ENCODE measurements at places on chromosomes 2 and 18. TPM values are rescaled to one million over a fixed set of nuclear protein-coding genes. Genes with fewer than 3 reads are reported as not detected.

DNA sequence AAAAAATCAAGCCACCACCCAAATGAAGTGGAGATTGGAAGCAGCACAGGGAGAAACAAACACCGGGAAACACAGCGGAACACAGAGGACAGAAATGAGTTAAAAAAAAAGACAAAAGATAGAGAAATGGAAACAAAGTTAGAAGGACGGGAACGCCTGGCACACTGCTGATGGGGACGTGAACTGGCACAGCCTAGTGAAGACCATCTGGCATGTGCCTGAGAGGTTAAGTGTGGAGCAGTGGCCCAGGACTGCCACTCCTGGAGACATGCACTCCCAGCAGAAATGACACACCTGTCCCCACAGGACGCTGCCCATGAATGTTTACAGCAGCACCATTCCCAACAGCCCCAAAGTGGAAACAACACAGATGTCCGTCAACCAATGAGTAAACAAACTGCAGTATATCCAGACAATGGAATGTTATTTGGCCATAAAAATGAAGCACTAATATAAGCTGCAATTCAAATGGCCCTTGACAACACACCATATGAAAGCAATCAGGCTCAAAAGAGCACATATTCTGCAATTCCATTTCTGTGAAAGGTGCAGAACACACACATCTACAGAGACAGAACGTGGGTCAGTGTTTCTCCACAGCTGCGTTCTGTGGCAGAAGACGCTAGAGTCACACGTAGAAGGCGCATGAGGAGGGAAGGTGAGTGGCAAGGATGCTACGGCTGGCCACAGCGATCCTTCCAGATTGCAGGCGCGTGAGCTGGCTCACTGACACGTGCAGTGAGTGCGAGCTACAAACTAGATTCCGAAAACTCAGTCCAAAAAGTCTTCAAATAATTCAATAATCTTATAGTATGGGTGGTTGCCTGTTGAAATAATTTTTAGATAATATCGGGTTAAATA lies 24.6 kb downstream of the THAP4 start:
- DNase-seq: no peak

- DNase-seq: no peak
Observed at GRCh38 chr18:26745288-26746181, 120.0 kb downstream of the AQP4 start.

GRCh38 chr2:121532894-121533293 lies 2.2 kb downstream of the RNU4ATAC start:
- DNase-seq: peak; percentile 23

The CNGA3 gene
- not detected for total RNA-seq

DNA sequence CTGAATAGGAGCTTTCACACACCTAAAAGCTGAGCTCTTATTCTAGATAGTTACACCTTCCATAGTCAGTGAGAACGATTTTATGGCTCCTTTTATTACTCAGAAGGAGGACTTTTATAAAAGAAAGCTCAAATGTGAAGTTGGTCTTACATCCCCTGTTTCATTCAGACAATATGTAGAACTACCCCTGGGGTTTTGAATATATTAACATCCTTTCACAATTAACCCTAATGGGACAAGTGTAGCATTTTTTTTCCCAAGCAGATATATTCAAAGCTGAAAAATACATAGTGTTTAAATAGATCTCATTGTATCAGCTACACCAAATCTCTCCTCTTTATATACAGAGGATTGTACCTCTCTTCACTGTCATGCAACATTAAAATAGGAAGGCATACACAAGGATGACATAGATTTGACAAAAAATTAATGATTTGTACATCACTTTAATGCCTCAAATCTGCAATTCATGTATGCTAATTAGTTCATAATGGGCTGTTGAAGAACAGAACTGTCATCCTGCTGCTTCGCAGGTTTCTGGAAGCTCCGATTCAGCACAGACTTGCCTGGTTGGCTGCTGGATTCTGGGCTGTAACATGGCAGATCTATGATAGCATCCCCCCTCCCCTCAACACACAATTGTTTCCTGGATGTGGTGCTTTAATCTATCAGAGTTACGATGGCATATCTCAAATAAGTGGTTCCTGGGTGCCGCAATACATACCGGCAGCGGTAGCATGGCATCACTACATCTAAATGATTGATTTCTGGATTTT lies 129.7 kb upstream of the PARD3B start:
- no peak for DNase-seq

GRCh38 chr2:20525041-20526035 lies 78.5 kb downstream of the RHOB start:
- no peak for DNase-seq

DNA sequence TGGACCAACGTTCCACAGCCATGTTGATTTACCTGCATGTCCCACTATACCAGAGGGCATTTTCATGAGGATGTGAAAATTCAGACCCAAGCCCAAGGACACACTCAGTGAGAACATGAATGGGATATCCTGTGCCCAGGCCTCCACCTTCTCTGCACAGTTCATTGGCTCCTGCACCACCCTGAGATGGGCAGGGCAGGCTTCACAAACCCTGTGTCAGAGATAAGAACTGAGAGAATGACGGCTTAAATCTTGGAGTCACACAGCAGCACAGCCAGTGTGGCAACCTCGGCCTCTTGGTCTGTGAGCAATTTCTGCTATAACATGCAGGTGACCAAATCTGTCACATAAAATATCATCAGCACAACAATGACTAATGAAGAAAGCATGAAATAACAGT lies 71.9 kb downstream of the UXS1 start:
- DNase-seq: no peak

DNA sequence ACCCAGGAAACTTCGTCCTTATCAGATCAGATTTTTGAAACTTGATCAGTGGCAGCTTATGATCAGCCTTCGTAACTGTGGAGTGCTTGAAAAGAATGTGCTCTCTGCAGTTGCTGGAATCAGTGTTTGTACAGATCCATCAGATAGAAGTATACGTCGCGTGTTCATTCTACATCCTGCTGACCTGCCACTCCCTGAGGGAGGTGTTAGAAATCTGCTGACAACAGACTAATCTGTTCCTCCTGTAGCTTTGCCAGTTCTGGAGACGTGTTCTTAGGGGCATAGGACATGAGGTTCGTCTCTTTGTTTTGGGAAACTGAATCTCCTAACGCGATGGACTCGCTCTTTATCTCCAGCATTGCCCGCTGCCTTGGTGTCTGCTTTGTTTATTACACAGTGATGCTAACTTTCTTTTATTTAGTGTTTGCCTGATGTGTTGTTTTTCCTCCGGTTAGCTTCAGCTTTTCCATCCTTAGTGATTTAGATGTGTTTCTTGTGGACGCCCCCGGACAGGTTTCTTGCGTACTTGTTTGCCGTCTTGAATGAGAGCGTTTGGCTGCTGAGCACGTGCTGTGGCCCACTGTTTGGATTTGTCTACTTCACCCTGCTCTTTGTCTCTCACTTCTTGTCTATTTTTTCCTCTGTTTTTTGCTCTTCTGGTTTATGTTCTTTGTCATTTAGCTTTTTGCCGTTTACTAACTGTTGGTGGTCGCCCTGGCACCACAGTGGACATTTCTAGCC lies 17.4 kb upstream of the GAL3ST2 start:
- DNase-seq: no peak

The NYAP2 gene
- total RNA-seq: not detected

DNA sequence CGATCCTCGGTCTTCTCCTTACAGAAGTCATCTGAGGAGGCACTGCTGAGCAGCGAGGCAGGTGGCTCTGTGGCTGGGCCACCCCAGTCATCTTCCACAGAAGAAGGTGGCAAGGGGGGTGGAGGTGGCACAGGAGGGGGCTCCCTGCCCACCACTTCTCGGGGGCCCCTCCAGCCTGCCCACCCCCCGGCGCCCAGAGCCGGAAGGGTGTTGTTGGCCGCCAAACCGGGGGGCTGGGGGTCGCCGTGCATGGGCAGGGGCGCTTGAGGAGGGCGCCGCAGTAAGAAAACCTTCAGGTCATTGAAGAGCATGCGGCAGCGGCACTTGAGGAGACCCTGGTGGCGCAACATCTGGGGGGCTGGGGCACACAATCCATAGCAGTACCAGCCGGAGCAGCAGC lies 2.5 kb downstream of the MARCHF4 start:
- DNase-seq: no peak

DNA sequence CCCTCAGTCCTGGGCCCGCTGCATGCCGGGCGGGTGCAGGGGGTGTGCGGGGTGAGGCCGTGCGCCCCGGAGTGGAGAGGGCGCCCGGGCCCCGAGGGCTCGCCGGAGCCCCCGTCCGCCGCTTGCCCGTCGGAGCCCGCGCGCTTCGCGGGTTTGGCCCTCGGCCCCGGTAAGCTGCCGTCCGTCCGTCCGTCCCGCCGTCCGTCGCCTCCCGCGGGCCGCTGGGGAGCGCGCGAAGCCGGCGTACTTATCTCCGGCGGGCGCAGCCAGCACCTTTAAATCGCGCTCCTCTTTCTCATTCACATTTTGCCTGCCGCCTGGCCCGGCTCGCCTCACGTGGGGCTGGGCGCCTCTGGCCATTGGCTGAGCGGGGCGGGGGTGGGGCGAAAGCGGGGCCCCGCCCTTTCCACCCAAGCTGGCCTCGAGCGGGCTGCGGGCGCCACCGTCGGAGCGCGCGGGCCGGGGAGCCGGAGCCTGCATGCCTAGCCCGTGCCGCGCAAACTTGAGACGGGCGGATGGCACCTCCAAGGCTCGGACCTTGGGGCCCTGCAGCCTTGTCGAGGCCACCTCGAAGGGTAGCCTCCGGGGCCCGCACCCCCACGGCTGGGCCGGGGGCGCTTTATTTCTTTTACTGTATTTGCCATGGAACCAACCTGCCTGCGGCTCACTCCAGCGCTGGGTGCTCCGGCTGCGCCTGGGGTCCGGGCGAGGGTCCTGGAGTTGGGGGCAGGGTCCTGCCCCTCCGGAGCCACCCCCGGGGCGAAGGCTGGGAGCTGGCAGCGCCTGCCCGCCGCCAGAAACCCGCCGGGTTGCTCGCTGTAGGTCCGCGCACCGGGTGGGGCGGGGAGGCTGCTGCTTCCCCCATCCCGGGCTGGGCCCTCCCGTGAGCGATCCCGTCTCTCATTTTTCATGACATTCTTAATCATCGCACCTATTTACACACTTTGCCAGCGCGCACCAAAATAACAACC lies at the start of gene GBX2:
TSS of gene GBX2 (minus strand) at position 277 of the 971 bp plus-strand sequence. CDS start 415 bp downstream, outside the sequence.
- DNase-seq: peak; percentile 63

GRCh38 chr2:116467243-116467642 lies 1347.2 kb upstream of the DDX18 start:
- no peak for DNase-seq

The KCNS3 gene
- total RNA-seq: 35.0 TPM

GRCh38 chr18:50273203-50274043 lies 7.1 kb upstream of the CFAP53 start:
- no peak for DNase-seq

DNA sequence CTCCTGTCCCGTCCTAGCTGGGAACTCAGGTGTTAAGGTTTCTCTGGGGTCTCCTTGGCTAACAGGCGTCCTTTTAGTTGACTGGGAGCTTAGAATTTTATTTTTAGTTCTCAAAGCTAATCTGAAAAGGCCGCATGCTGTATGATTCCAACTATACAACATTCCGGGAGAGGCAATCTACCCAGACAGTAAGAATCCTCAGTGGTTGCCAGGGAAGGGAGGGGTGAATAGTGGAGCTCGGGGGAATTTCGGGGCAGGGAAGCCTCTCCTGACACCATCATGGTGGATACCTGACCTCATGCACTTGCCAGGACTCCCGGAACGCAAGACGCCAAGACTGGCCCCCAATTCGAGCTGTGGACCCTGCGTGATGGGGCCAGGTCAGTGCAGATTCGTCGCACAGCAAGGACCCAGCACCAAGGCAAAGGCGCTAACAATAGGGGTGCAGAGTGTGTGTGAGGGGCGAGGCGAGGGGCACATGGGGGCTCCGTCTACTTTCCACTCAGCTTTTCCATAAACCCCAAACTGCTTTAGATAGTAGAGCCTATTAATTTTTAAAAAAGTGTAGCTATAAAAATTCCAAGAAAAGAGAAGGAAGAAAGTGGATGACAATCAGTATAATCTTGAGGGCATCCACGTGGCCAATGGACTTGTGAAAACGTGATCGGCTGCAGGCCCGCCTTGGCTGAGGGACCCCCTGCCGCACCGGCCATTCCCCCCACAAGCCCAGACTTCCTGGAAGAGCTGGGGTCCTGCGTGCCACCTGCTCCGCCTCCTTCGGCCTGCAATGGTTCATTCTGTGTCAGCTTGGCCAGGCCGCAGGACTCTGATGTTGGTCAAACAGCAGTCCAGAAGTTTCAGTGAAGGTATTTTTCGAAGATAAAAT lies 17.3 kb downstream of the PDCD1 start:
- no peak for DNase-seq

DNA sequence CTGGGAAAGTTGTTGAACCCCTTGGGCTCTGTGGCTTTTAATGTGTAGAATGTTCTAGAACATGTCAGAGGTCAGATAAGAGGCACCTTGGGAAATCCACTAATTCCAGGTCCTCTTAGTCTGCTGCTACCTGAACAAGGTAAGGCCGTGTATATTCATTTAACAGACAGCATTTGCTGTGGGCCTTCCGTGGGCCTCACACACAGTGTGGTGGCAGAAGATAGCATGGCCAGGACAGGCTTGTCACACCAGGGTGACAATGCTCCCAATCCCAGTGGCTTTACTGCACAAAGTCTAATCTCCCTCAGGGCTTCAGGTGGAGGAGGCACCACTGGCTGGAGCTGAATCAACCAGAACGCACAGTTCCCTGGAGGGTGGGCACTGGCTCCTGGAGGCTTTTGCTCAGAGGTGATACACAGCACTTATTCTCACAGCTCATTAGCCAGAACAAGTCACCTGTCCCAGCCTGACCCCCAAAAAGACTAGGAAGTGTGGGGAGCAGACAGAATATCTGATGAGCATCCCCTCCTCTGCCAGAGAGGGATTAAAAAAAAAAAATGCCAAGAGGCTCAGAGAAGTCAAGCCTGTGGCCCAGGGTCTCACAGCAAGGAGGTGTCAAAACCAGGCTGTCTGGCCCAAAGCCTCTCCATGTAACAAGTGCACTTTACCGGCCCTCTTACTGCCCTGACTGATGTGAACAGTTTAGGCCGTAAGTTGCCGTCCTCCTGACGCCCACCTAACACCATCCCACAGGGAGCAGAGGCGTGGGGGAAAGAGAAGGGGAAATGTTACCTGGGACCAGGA lies 216.9 kb upstream of the RAB6C start:
- no peak for DNase-seq

- no peak for DNase-seq
Observed at GRCh38 chr2:24626131-24626530, 135.1 kb downstream of the NCOA1 start.

- no peak for DNase-seq
Observed at GRCh38 chr2:43039376-43040080, 186.9 kb downstream of the ZFP36L2 start.

DNA sequence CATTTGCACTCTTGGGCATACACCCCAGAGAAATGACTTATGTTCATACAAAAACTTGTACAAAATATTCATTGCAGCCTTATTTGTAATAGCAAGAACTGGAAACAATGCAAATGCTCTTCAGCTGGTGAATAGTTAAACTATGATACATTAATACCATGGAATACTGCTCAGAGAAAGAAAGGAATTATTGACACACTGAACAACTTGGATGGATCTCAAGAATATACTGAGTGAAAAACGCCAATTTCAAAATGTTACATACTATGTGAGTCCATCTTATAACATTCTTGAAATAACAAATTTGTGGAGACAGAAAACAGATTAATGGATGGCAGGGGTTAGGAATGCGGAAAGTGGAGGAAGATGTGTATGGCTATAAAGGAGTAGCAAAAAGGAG lies 17.2 kb downstream of the LNPK start:
- no peak for DNase-seq
